Ecto neural progenitor cell (in vitro differentiated cells): ENCODE measurements at places on chromosomes 1 and 21.

- no peak for DNase-seq
Observed at GRCh38 chr1:160024195-160024905, 7.4 kb downstream of the PIGM start.

DNA sequence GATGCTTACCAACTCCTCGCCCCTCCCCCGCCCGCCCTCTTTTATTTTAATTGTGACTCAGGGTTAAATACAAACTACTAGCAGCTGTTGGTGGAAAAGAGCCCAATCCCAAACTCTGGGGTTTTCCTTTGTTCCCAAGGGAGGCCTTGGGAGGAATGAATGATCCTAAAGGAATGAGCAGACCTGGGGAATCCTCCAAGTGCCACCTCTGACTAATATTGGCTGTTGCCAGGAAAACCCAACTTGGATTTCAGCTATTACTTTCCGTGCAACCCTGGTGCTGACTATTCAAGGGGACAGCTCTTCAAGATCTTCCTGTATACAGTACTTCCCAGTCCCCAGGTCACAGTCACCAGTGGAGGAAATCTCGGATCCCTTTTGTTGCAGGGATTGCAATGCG is 1.3 kb upstream of the S100A10 start:
- DNase-seq: no peak

- no peak for DNase-seq
Observed at GRCh38 chr1:116123837-116124533, 12.8 kb downstream of the MAB21L3 start.

DNA sequence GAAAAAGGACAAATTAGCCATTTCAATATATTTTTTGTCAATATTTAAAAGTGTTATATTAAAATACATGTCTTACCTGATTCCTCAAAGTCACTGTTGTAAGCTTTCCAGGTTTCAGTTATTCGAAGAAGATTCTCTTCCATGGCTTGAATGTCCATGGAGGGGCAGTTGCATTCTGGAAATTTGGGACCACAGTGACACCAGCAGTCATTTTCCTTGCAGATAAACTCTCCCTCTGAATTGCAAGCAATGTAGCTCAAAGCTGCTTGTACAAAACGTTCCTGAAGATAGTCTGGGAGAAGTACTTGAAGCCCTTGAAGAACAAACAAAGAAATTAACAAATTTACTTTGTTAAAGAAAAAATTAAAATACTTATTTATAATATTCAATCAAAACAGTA is 251.7 kb downstream of the BRINP3 start:
- DNase-seq: no peak

DNA sequence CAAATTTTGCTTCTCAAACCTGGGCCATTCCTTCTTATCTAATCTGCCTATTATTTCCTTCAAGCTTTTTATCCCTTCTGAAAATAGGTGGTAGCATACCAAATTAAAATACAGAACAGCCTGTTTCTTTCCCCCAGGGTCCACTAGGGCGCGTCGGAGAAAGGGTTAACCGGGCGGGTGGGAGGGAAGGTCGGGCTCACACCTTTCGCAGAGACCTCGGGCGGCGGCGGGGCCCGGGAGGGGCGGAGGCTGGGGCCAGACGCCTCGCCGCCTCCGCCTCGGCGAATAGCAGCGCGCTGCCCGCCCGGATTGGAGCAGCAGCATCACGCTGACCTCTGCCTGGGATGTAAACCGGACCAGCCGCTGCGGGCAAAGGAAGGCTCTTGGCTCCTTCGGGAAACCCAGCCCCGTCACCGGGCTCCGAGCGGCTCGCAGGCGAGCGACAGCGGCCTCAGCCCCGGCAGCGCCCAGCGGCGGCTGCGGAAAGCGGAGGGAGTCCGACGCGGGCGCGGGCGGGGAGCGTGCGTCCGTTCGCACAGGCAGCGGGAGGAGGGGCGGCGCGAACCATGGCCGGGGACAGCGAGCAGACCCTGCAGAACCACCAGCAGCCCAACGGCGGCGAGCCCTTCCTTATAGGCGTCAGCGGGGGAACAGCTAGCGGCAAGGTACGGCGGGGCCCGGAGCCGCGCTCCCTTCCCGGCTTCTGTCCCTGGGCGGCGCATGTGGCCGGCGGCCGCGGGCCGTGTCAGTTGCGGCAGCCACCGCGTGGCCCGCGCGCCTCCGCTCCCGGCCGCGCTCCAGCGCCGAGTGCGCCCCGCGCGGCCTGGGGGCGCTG is at the start of gene UCK2:
TSS of gene UCK2 (plus strand) at position 347 of the 835 bp plus-strand sequence. CDS start at position 567, 220 bp downstream.
- DNase-seq: peak; percentile 88

- DNase-seq: no peak
Observed at GRCh38 chr1:211551638-211552460, 27.1 kb downstream of the SLC30A1 start.

GRCh38 chr1:29441916-29442668 is 205.8 kb downstream of the PTPRU start:
- peak; percentile 34 for DNase-seq

DNA sequence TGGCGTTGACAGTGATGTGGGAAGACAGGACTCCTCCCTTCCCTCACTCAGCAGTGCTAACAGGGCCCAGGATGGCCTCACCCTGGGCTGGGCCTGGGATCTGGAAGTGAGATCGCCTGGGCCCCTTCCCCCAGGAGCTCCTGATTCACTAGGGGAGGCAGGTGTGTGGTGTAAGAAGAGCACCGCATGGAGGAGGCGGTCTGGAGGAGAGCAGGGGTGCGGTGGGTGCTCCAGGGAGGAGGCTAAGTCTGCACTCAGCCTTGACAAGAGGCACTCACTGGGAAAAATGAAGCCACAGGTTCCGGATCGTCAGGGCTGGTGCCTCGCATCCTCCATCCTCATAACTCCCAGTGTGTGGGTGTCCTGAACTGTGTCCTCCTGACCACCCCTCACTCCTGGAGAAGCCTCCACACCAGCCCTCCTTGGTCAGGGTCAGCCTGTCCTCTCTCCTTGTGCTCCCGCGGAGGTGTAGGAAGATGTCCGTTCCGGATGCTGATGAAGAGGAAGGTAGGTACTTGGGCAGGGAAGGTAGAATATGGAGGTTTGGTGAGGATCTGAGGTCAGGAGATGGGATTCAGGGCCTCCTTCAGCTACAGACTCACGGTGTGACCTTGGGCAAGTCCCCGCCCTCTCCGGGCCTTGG is 142.1 kb upstream of the WNT4 start:
- DNase-seq: peak; percentile 29

DNA sequence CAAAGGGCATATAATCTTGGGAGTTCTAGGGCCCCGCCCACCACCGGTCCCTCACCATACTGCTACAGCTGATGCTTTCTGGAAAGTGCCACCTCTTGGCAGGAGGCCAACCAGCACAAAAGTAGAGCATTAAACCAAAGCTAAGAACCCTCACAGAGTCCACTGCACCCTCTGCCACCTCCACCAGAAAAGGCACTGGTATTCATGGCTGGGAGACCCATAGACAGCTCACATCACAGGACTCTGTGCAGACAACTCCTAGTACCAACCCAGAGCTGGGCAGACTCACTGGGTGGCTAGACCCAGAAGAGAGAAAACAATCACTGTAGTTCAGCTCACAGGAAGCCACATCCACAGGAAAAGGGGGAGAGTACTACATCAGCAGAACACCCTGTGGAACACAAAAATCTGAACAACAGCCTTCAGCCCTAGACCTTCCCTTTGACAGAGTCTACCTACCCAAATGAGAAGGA is 10.8 kb downstream of the THEM4 start:
- no peak for DNase-seq

DNA sequence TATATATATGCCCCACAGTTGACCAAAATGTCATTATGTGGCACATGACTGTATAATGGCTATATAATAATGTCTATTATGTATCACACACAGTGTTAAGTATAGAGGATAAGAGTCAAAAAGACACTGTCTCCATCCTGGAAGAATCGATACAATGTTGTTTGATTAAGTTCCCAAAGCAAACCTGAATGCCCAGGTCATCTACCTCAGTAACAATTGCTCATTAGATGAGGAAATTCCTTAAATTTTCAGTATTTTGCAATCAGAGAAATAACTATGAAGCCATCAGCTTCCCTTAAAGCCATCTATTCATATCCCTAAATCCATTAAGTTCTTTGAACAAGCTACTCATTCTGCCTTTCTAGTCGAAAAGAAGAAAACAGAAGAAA is 10.0 kb downstream of the FOXJ3 start:
- no peak for DNase-seq

DNA sequence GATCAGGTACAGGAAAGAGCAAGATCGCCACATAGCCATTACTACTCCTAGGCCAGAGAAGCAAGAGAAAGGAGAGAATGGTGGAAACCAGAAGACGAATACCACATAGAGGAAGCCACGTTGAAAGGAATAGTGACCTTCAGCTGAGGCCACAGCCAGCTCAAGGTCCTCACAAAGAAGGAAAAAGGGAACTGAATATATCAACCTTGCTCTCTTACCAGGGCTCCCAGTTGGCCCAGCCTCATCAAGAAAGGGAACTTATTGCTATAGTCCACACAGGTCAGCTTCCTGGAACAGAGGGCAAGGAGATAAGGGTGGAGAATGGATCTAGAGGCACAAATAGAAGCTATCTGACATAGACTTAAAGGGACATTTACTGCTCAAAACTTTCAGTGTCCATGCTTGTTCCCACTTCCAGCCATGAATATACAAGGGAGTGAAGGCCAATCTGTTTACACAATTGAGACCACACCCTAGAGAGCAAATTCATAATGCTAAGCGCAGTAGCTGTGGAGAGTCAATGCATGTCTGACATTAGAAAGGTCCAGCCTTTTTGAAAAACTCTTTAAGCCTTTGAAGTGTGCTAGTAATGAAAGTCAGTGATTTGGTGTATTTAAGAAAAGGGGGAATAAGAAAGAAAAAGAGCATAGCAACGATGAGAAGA is 120.7 kb upstream of the ZC3H11B start:
- no peak for DNase-seq

- DNase-seq: no peak
Observed at GRCh38 chr1:234975122-234975940, 153.3 kb downstream of the TOMM20 start.

DNA sequence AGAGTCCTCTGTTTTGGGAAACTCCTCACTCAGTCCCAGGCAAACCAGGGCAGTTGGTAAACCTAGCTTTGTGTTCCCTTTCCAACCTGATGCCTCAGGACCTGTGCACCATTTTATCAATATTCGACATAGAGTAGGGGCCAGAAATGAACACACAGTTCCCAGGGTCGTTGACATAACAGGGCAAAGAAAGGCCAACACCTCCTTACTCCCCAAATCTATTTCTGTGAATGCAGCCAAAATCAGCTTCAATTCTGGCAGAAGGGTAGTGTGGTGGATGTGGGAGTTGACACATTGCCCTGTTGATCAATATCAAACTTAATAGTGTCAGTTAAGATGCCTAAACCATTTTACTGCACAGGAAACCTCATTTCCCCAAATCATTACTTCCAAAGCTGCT is 104.6 kb upstream of the SPATA6 start:
- no peak for DNase-seq
